Stimulated activated CD8-positive, alpha-beta memory T cell treated with anti-CD3 and anti-CD28 coated beads, Interleukin-7, amount 100 ng/mL, for 24 hours (primary cell): ENCODE measurements at places on chromosomes 7 and 10.

GRCh38 chr7:16531707-16532106 is 5.1 kb downstream of the LRRC72 start:
- no peak for DNase-seq

GRCh38 chr7:26681819-26682418 is 182.5 kb downstream of the SKAP2 start:
- DNase-seq, result no peak

- no peak for DNase-seq
Observed at GRCh38 chr7:335358-336148, 45.6 kb downstream of the FOXL3 start.

- DNase-seq, result no peak
Observed at GRCh38 chr10:22834471-22834870, 93.4 kb upstream of the ARMC3 start.

DNA sequence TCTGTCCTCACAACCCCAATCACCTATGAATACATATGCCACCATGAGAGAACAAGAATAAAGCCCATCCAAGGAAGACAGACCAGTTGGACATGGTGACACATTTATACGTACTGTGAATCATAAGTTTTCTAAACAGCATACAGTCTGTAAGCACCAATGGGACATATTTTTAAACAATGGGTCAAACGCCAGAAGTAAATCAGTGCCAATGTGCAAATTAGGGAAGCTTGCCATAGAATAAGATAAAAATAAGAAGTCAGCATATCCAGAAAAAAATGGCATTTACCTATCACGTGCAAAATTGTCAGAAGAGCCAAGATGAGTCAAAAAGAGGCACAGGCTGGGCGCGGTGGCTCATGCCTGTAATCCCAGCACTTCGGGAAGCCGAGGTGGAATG is 910.4 kb downstream of the SORCS1 start:
- no peak for DNase-seq

- DNase-seq, result no peak
Observed at GRCh38 chr7:139730746-139731612, 46.8 kb downstream of the HIPK2 start.

GRCh38 chr10:97936126-97936525 is 86.5 kb downstream of the GOLGA7B start:
- no peak for DNase-seq

DNA sequence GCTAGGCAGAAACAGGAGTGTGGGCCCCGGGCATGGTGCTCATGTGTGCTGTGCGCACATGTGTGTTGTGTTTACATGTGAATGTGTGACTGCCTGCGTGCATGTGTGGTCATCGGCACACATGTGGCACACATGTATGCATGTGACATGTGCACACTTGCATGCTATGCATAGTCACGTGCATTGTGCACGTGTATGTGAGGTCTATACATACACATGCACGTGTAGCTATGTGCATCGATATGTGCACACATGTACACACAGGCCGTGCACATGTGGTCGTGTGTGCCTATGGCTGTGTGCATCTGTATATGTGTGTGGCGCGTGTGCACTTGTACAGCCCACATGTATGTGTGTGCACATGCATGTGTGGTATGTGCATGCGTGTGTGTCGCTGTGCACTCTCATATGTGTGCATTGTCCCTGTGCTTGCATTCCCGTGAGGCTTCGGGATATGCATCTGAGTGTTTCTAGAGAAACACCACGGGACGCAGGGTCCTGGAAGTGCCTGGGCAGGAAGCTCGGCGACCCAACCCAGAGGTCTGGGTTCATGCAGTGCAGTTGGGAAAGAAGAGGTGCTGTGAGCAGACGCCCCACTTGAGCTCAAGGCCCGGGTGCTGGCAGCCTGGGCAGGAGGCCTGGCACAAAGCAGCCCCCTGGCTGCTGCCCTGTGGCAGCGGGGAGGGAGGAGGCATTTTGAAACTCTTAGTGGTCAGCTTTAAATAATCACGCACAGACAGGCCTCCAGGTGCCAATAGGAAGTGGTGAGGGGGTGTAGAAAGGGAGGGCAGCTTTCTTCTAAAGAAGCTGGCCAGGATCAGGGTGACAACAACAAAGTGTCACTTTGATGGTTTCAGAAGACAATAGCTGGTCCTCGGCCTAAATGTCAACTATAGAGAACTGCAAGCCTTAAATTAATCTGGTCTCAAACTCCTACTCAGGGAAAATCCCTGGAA is 410.0 kb upstream of the MGMT start:
- DNase-seq, result no peak

DNA sequence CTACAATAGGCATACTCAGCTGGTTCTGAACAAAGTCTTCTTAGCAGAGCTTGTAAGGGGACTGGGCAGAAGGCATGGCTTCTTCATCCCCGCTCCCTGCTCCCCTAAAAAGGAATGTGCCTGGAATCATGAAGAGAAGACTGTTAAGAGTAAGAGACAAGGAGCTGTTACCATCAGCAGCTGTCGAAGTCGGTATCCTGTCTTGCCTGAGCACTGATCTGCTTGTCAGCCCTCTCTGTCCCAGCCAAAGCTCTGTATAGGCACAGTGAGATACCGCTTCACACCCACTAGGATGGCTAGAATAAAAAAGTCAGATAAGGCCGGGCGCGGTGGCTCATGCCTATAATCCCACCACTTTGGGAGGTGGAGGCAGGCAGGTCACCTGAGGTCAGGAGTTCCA is 2.4 kb downstream of the ABLIM1 start:
- no peak for DNase-seq

DNA sequence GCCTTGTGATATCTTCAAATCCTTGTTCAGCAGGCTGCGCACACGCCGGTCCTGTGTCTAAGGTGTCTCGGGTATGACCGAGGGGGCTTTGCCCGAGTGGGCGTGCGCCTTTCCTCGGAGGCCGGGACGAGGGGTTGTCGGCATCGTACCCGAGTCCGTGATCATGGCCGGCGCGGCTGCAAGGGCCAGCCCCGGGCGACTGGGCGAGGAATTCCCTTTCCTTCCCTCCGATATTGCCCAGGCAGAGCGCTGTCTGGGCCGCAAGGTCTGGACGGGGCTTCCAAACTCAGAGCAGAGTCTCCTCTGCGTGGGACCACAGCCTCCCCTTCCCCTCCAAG is 59.7 kb downstream of the ZNF467 start:
- no peak for DNase-seq
